ENCODE measurements at places on chromosomes 6 and 20.

- no peak for DNase-seq
Observed at GRCh38 chr20:45576995-45577394, 2.1 kb downstream of the WFDC8 start.

DNA sequence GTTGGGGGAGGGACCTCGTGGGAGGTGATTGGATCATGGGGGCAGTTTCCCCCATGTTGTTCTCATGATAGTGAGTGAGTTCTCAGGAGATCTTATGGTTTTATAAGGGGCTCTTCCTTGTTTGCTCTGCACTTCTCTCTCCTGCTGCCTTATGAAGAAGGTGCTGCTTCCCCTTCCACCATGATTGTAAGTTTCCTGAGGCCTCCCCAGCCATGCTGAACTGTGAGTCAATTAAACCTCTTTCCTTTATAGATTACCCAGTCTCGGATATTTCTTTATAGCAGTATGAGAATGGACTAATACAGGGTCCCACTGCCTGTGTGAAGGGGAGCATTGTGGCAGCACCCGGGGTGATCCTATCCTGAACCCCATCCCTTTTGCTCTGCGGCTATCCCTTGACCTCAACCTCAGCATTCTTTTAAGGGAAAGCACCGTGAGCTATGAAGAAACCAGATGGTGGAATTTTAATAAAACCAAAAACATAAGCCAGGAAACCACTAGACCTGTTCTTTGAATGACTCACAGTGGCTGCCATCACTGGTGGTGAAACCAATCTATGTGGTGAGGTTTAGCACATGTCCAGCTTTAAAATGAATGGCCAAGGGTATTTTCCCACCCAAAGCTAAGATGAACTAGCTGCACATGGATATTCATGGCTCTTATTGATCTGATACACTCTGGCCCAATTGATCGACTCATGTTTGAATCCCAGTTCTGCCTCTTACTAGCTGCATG is 62.2 kb downstream of the ZDHHC14 start:
- no peak for DNase-seq

GRCh38 chr20:5608442-5609161 is 141.6 kb upstream of the SHLD1 start:
- no peak for DNase-seq

DNA sequence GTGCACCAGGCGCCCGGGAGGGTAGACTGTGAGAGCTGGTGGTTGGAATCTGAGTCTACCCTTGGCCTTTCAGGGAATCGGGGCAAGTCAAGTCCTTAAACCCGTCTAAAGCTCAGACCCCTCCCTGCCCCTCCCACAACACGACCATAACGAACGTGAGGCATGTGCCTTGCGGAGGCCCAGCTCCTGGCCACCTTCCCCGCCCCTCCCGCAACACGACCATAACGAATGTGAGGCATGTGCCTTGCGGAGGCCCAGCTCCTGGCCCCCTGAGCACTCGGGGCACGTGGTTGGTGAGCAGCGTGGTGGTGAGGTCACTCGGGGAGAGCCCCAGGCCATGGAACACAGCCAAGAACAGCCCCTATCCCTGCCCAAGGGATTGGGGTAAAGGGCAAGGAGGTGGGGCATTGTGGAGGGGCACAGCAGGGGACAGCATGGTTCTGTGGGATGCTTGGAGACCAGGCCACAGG is 132.2 kb downstream of the TAF4 start:
- no peak for DNase-seq

DNA sequence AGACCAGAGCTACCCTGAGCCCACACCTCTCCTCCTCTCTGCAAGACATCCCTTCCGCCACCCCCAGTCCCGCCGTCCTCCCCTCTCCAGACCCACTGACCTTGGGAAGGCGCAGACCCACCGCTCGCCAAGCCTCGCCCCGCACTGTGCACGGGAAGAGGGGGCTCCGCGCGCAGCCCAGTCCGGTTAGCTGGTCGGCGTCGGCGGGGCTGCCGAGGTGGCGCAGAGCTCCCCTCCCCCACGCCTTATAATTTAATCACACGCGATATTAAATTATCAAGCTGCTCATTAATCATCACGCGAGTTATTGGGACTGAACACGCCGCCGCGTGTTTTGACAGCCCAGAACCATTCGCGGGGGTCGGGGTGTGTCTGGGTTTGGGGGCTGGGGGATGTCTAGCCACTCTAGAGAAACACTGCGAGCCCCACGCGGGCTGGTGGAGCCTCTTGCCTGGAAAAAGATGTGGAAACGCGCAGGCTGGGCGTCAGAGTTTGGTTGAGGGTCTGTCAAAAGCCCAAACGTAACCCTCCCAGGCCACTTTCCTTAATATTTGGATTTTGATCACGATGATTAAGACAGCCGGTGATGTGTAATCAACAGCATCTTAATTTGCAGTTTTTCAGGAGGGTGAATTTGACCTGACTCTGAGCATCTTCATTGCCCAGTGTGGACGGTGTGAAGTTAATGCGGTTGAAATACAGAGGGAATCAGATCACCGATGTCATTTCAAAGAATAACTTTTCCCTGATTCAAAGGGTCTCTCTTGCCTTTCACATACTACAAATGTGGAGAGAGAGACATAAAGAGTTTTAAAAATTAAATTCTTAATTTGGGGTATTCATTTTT is at the start of gene LINC00237:
Gene LINC00237 (minus strand): TSS at position 188 of the 847 bp plus-strand sequence.
- DNase-seq = no peak

DNA sequence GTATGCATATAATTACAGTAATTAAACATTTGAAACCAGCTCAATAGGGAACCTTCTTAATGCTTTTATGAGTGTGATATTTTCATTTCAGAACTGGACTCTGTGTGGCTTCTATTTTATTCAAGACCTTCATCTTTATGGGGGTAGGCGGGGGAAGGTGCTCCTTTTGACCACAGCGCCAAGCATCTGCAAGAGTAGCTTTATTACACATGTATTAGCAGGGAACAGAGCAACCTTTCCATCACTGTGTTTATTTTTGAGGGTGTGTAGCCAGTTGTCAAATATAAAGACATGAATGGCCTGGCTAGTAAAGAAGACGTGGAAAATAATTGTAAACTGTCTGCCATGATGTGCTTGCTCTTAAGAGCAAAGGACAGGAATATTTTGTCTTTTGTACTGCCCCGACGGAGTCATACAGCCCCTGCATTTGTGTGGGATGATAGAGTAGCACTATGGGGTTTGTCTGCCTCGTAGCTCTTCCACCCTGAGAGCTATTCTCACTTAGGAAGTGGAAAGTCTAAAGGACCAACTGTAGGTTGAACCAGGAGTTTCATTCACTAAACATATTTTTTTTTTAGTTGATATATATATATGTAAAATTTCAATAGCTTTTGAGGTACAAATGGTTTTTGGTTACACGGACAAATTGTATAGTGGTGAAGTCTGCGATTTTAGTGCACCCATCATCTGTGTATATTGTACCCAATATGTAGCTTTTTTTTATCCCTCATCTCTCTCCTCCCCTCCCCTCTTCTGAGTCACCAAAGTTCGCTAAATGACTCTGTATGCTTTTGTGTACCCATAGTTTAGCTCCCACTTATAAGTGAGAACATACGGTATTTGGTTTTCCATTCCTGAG is 91.2 kb downstream of the CARMIL1 start:
- no peak for DNase-seq

DNA sequence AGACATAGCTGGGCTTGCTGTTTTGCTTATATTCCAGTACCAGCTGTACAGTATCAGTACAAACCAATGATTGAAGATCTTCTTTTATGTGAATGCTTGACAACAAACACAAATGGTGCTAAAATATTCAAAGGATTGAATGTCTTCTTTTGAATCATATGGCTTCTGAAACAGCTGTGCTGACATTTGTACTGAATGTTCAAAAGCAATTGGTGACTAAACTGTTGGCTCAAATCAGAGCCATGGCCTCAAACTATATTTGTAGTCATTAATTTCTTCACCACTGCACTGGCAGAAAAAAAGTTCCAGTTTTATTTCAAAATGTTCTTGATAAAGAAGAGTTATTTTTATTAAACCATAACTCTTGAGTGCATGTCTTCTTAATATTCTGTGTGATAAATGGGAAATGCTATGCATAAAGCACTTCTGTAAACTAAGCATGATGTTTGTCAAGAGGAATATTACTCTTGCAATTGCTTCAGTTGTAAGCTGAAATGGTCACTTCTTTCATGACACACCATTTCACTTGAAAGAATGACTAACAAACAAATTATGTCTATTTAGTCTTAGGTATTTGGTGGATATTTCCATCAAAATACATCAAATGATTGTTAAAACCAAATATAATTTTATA is 45.9 kb upstream of the CENPW start:
- no peak for DNase-seq

DNA sequence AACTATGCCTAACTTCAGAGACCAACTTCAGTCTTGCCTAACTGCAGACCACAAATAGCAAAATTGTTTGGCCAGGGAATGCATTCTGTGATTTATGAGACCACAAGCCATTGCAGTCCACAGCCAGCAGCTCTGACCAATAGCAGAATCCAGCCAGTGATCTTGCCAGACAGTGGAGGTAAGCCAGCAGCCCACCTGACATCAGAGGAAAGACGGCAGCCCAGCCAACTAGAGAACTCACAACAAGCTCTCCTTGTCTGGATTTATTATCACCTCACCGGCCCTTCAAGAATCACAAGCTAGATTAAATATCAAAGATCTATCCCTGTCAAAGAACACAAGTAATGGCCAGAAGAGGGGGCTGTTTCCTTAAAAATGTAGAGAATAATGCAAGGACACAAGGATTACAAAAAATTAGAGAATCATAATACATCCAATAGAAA is 66.5 kb upstream of the SLC35F1 start:
- DNase-seq = no peak

- DNase-seq = no peak
Observed at GRCh38 chr6:1766654-1767053, 156.9 kb downstream of the FOXC1 start.

DNA sequence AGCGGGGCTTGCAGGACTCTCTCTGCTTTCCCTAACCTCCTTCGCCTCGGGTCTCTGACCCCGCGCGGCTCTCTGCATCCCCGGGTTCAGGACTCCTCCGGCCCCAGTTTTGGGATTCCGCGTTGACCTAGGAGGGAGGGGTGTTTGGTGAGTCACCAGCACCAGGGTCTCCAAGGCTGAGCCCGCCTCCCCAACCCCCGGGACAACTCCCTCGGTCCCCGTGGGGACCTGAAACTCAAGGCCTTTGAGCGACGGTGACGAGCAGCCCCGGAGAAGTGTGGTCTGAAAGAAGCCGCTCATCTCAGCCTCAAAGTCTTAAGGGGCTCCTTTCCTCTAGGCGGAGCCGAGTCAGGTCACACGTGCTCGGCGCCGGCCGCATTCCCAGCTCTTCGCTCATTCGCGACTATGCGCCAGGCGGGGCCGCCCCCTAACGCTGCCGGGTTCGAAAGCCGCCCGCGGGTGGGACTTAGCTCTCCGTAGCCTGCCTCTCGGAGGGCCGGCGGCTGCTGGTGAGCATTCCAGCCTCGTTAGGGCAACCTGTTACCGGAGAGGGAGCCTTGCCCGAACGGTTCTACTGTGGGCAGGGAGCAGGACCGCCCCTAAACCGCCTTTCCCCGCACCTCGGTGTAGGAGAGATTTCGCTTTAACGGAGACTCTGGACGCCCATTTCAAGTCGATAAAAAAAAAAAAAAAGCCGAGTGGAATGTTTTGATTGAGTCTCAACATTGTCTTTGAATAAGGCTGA is 3.0 kb upstream of the PRDM13 start:
- no peak for DNase-seq

Measured in CD4-positive, alpha-beta T cell treated with Interleukin-12 subunit alpha and Interleukin-12 subunit beta, for 1 hour (primary cell).